Lower leg skin (tissue), 4 donors: ENCODE measurements at places on chromosomes 1 and 21. TPM values are rescaled to one million over a fixed set of nuclear protein-coding genes. Genes with fewer than 3 reads are reported as not detected.

GRCh38 chr1:17789926-17790325 is 34.8 kb downstream of the ACTL8 start:
- DNase-seq: no peak

- no peak for DNase-seq
These were observed 41.5 kb downstream of the SNX7 start for GRCh38 chr1:98702976-98703375.

DNA sequence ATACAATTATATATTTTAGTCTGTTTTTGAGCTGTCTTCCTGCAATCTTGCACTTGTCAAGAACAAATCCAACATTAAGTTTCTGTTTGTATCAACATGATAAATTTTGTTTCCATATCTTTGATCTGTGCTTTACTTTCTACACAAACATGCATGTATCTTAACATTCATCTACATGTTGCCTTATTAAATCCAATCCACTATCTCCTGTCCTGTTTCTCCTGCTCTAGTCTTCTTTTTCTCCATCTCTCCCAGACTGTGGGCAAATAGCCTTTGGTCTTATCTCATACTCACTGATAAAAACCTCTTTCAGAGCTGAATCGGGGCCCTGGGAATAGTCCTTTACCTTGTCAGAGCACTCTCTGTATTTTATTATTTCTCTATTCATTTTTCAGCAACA is 101.3 kb downstream of the PLPPR4 start:
- no peak for DNase-seq

DNA sequence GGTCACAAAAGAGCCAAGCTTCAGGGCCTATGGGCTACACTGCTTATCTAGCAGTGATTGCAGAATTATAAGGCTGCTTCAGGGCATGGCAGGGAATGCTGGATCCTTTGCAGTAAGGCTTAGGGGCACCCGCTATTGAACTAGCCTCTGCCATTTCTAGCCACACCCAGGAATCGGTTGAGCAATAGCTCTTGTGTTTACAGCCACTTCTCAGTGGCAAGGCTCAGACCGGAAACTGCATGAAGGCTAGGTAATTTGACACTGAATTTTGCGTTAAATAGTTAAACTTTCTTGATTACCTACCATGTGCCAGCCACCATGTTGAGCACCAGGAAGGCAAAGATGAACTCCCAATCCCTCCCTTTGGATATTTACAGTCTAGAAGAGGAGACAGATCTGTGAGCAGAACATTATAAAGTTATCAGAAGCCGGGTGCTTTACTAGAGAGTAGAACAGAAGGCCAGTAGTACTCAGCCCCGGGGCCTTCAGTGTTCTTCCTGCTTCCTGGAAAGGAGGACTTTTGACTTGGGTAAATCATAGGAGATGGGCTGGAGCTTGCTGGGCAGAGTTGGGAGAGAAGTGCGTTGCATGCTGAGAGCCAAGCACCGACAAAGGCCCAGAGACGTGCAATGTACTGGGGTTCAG is 98.6 kb upstream of the LPGAT1 start:
- peak; percentile 65 for DNase-seq

- no peak for DNase-seq
These were observed 139.0 kb downstream of the DPYD start for GRCh38 chr1:97781762-97782337.

DNA sequence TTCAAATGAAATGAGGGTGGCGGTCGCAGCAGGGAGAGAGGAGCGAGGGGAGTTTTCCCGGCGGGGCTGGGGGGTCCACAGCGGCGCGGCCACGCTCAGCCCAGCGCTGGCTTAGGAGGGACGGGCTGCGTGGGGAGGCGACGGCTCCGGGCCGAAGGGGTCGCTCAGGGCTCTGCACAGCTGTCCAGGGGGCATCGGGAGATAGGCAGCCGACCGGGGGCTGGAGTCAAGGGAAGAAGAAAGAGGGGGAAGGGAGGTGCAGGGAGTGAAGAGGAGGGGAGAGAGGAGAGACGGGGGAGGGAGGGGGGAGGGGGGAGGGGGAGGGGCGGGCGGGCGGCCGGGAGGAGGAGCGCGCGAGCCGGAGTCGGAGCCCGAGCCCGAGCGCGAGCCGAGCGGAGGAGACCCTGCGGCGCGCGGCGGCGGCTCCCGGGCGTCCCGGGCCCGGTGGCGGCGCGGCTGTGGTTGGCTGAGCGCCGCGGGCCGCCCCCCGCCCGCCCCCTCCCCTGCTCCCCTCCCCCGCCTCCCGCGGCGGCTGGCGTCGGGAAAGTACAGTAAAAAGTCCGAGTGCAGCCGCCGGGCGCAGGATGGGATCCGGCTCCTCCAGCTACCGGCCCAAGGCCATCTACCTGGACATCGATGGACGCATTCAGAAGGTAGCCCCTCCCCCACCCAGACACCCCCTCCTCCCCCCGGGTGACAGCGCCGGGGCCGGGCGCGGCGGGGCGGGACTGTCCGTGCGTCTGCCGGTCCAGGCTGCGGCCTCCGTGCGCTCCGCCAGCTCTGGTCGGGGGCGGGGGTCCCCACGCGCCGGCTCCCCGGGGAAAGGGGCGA is at the start of gene PDE9A:
TSS of gene PDE9A (plus strand) at position 391 of the 831 bp plus-strand sequence. CDS start at position 585, 194 bp downstream.
- DNase-seq: no peak

Gene CLCA2
- 101 TPM for total RNA-seq

DNA sequence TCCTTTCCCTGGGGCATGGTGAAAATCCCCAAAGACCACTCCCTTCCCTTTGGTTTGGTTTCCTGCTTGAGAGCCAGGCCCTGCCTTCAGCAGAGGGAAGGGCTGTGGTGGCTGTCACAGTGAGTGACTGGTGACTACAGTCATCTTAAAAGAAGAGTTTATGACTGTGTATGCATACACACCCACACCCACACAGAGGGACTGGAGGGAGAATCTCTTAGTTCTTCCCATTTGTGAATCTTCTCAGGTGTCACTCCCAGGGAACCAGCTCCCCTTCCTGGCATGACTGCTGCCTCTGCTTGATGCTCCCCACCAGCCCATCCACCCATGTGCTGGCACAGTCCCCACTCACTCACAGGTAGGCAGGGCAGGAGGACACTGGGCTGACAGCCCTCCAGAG is 3.9 kb upstream of the KCNA2 start:
- DNase-seq: no peak
